ENCODE measurements at places on chromosomes 3 and 15. TPM values are rescaled to one million over a fixed set of nuclear protein-coding genes. Genes with fewer than 3 reads are reported as not detected.

GRCh38 chr3:114622001-114622400 lies 328.2 kb downstream of the TIGIT start:
- H3K27me3 ChIP-seq: no peaks in the 10 kb centered on the region
- H3K4me3 ChIP-seq: no peak overlapping the region
- DNase-seq: no peak
- no peak overlapping the region for H3K27ac ChIP-seq
- H3K4me1 ChIP-seq: peaks cover 28% of the 10 kb centered on the region
- H3K36me3 ChIP-seq: peaks cover 8% of the 10 kb centered on the region

- H3K4me1 ChIP-seq: no peaks in the 10 kb centered on the region
- H3K27ac ChIP-seq: no peak overlapping the region
- no peaks in the 10 kb centered on the region for H3K27me3 ChIP-seq
- H3K4me3 ChIP-seq: no peak overlapping the region
- DNase-seq: no peak
Measured at GRCh38 chr3:359672-360071, 163.1 kb downstream of the CHL1 start.

DNA sequence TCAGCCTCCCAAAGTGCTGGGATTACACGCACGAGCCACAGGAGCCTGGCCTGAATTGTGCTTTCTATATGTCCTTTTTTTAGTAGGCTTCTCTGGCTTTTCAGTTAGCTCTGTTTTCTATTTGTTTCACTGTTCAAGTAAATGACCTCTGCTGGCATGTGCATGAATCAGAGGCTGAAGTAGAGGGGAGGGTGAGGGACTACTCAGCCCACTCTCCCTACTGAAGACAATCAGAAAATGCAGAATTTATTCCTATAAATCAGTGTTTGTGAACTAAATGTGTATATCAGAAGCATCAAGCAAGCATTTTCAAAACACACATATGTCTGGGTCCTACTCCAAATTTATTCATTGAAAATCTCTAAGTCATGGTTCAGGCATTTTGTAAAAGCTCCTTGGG lies 45.0 kb downstream of the ZMAT3 start:
- peaks cover 7% of the 10 kb centered on the region for H3K36me3 ChIP-seq
- DNase-seq: no peak
- no peak overlapping the region for H3K4me3 ChIP-seq
- H3K27ac ChIP-seq: no peak overlapping the region
- H3K4me1 ChIP-seq: peaks cover 20% of the 10 kb centered on the region

GRCh38 chr3:135558150-135558783 lies 407.3 kb upstream of the PPP2R3A start:
- no peak for DNase-seq
- H3K36me3 ChIP-seq: no peaks in the 10 kb centered on the region
- no peaks in the 10 kb centered on the region for H3K27me3 ChIP-seq
- H3K27ac ChIP-seq: no peak overlapping the region

GRCh38 chr3:66432767-66433521 lies 67.9 kb downstream of the LRIG1 start:
- no peaks in the 10 kb centered on the region for H3K27me3 ChIP-seq
- no peak overlapping the region for H3K27ac ChIP-seq
- H3K4me1 ChIP-seq: peaks cover 13% of the 10 kb centered on the region
- peaks cover 2% of the 10 kb centered on the region for H3K36me3 ChIP-seq
- no peak for DNase-seq
- H3K4me3 ChIP-seq: no peak overlapping the region

- no peaks in the 10 kb centered on the region for H3K4me1 ChIP-seq
- H3K4me3 ChIP-seq: no peak overlapping the region
- no peaks in the 10 kb centered on the region for H3K36me3 ChIP-seq
- no peaks in the 10 kb centered on the region for H3K27me3 ChIP-seq
Measured at GRCh38 chr3:50147861-50148260, 7.3 kb upstream of the SEMA3F start.

MANF gene
- 109 TPM for total RNA-seq
